ENCODE measurements at places on chromosomes 13 and 19.

GRCh38 chr19:42396381-42397262 lies 6.5 kb upstream of the CNFN start:
- DNase-seq: peak; percentile 97

DNA sequence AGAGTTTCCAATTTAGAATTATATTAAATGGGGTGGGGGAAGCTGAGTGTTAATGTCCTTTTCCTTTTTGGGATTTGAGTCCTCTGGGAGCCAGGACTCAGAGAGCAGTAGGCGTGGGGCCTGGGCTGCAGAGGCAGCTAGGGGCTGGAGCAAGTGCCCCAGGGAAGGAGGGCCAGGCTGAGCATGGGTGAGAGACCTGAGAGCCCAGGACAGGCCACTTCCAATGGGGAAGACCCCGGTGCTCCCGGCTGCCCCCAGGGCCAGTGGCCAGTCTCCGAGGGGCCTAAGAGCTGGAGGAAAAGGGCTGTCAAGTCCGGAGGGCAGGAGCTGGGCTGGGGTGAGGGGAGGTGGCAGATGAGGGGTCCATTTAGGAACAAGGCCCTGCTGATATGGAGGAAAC lies 371.5 kb downstream of the ZNF536 start:
- DNase-seq: no peak

- DNase-seq: no peak
Observed at GRCh38 chr13:74644229-74644628, 510.0 kb upstream of the KLF12 start.

GRCh38 chr13:56687131-56687530 lies 453.6 kb upstream of the PRR20A start:
- DNase-seq: no peak

DNA sequence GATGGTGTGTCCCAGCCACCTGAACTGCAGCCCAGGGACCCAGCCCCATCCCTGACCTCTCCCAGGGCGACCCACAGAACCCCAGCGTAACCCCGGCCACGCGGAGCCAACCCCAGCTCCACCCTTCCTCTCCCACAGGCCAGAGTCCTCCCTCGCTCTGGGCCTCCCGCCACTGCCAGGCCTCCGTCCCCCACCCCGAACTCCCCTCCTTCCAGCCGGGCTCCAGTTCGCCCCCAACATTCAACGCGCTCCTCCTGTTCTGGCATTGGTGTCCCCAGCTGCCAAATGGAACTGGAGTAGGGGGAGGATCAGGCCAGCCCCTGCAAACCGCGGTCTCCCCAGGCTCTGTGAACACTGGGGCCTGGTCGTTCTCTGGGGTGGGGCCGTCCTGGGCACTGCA lies 7.4 kb downstream of the LINGO3 start:
- DNase-seq: no peak

DNA sequence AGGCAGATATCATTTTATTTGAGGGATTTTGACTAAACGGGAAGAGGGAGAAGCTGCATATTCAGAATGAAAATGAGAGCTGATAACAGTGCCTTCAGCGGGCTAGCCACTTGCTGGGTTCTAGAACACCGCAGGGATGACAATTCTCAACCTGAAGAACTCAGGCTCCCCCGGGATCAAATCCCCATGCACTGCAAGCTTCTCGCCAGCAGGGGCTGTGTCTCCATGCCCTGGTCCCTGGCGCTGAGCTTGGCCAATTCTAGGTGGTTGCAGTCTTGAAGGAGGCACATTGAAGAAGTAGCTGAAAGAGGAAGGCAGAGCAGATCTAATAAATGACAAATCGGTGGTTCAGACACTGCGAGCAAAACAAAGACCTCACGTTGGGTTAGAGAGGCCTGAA lies 128.7 kb downstream of the UQCRFS1 start:
- no peak for DNase-seq

GRCh38 chr19:2575734-2576481 lies 100.0 kb downstream of the GADD45B start:
- no peak for DNase-seq

GRCh38 chr13:97445522-97446187 lies 11.7 kb downstream of the RAP2A start:
- no peak for DNase-seq

GRCh38 chr13:84870190-84870589 lies 929.0 kb downstream of the SLITRK6 start:
- DNase-seq: no peak

DNA sequence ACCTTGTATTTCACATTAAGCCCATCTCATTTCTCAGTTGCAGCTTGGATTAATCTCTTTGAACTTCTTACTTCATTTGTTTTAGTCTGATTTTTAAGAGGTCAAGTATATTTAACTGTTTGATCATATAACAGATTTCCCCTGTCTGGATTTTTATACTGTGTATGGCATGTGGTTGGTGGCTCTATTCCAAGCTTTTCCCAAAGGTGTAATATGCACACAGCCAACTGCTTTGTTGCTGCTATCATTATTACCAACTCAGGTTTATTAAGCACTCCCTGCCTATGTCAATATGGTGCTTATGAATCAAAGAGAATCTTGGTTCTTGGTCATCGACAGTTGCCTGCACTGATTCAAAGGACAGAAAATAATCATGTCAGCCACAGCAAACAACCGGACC lies 92.6 kb downstream of the RAP2A start:
- no peak for DNase-seq

GRCh38 chr13:86725105-86725504 lies 925.9 kb upstream of the SLITRK6 start:
- no peak for DNase-seq

DNA sequence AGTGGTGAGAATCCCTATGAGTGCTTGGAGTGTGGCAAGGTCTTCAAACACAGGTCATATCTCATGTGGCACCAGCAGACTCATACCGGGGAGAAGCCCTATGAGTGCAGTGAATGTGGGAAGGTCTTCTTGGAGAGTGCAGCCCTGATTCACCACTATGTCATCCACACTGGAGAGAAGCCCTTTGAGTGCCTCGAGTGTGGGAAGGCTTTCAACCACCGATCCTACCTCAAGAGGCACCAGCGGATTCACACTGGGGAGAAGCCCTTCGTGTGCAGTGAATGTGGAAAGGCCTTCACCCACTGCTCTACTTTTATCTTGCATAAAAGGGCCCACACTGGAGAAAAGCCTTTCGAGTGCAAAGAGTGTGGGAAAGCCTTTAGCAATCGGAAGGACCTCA lies 18.7 kb upstream of the AURKC start:
- DNase-seq: no peak

DNA sequence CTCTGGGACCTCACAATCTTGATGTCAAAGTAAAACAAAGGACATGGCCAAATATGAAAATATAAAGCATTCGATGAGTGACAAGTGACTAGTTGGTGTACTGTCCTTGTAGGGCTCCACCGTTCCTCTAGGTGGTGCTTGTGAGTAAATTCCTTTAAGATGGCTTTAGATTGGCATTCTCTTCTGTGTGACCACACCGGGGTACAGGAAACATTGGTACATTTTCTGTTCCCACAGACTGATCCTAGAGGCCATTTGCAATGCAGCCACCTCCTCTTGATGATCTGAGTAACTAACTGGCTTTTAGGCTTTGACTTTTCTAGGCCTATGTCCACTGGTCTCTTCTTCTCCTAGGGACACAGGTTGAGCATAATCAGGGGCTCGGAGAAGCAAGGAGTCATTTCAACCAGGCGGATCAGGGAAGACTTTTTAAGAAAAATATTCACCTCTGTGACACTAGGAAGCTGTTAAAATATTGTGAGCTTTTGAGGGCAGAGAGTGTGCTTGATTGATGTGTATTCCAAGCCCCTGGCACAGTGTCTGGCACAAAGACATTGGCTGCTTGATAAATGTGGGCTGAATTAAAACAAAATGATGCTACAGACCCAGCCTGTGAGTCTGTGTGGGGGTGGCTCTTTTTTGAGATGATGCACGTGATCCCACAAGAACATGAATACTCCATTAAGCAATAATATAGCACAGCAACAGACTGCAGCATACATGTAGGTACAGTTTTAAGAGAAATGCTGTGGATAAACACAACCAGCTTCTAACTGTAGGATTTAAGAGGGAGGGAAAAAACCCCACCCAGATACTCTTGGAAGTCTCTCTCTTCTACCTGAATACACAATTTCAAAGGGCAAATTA lies 21.0 kb downstream of the EPSTI1 start:
- DNase-seq: peak; percentile 56

GRCh38 chr19:54172471-54173358 lies at the start of gene TMC4:
TSS of gene TMC4 (minus strand) at chr19:54173160. CDS start at chr19:54173117, 43 bp downstream.
- DNase-seq: no peak

GRCh38 chr13:23901365-23901764 lies 4.1 kb upstream of the C1QTNF9B start:
- DNase-seq: no peak

DNA sequence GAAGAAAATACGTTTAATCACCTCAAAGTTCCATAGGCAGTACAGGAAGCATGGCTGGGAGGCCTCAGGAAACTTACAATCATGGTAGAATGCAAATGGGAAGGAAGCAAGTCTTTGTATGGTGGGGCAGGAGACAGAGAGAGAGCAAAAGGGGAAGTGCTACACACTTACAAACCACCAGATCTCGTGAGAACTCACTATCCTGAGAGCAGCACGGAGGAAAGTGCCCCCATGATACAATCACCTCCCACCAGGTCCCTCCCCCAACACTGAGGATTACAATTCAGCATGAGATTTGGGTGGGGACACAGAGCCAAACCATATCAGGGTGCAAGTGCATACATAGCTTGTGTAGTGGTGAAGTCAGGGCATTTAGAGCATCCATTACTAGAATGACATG lies 92.3 kb upstream of the ANKRD10 start:
- no peak for DNase-seq

DNA sequence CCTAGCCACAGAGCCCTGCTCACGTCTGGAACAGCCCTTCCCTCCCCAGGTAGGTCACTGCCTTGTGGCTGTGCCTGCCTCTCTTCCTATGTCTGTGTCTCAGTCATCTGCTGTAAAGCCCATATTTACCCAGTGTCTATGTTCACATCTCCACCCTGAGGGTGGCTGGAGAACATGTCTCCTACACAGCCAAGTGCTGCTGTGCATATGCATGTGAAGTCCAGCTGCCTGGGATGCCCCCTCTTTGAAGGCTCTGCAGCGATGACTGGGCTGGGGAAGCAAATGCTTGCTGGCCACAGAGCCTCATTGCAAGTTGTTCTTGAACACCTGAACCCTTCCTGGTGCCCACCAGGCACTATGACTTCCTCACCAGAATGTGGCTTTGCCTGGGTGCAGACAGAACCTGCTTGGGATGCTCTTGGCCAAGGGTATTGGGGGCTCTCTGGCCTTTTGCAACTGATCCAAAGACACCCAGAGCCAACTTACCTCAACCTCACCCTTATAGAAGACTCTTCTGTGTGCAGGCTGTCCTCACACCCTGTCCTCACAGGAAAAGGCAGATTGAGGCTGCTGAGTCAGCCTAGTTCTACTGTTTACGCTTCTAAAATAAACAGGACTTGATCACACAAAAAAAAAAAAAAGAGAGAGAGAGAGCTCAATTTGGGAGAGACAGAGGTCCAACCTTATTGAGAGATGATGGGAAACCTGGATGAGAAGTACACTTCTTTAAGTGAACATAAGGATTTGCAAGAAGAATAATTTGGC lies 26.5 kb downstream of the MRPL57 start:
- no peak for DNase-seq

All from CD4-positive, alpha-beta T cell treated with Interferon alpha-2 for 1 hour (primary cell).